ENCODE measurements at places on chromosomes 16 and 17. TPM values are rescaled to one million over a fixed set of nuclear protein-coding genes. Genes with fewer than 3 reads are reported as not detected.

Gene PMFBP1
- 2.0 TPM for total RNA-seq

Gene PPL
- not detected for total RNA-seq

Gene APOBR
- 7.6 TPM for total RNA-seq

Gene RUNDC3A
- not detected for total RNA-seq

Gene CA4
- not detected for total RNA-seq

Gene FAHD1
- total RNA-seq: 11.1 TPM

DNA sequence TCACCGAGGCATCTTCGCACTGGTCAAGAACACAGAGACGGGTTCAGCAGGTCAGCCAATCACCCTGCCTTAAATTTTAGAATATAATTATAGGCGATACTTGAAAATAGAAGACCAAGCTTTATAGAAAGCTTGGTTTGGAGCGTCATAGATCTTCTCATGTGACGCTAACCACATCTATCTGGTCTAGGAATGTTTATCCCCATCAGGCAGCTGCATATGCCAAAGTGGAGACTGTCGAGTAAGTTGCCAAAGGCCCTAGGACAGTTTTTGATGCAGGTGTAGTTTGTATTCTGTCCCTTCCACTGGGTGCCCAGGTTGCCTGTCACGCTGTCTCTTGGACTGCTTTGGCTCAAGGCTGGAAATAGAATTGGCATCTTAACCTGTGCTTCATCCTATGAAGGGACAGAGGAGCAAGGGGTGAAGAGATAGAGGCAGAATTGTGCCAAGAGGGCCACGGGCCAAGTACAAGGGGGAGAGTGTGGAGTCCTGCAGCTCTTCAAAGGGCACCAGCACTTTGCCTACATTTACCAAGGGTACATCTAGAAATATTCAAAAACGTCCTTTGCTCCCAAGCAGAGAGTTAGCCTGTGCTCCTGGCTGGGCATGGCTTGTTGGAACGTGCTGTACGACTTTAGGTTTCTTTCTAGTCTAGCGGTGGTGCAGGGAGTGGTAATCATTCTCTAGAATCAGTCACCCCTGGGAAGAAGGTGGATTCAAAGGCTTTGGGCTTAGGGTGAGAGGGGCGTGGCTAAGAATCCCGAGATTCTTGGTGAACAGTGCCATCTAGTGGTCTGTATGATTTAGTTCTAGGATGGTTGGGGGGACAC, 5.3 kb upstream of the WIPI1 start:
- peak overlapping the region; percentile 58 for H3K27ac ChIP-seq
- peaks cover 2% of the 10 kb centered on the region for H3K27me3 ChIP-seq
- no peak overlapping the region for H3K4me3 ChIP-seq
- H3K36me3 ChIP-seq: no peaks in the 10 kb centered on the region

Measured in naive thymus-derived CD8-positive, alpha-beta T cell (primary cell).